ENCODE measurements at places on chromosomes 11 and 22. TPM values are rescaled to one million over a fixed set of nuclear protein-coding genes. Genes with fewer than 3 reads are reported as not detected.

The YPEL4 gene
- total RNA-seq = 4.4 TPM

The ELMOD1 gene
- not detected for total RNA-seq

DNA sequence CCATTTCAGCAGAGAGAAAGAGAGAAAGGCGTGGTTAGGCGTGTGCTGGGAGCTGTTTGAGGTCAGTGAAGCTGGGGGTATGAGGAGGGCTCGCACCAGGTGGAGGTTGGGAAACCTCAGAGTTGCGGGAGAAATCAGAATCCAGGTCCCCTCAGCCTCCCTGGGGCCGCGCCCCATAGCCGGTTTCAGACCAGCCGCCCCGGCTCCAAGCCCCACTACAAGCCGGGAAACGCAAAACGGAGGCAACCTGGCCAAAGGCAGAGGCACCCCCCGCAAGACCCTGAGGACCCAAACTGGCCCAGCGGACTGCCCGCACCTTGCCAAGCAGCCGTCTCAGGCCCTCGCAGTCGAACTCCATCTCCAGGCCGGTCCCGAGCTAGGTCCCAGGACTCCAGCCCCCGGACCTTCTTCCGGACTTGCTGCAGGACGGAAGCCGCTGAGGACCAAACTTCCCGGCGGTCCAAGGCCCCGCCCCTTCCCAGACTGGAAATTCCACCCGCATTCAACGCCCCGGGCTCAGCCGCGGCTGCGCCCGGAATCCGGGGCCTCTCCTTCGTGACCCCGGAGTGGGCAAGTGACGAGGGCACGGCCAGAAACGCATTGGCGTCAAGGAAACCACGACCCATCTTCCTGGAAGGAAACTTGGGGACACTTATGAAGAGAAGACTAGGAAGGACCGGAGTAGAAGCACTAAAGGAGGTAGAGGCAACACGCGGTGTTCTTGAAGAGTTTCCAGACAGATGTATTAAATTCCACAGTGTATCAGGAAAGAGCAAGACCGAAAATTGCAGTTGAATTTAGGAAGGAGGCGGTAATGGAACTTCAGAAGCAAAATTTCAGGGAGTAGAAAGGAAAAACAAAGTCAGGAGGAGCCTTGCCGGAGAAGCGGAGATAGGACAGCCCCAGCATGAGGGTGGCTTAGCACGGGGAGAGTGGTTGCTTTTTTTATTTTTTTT, at the start of gene UEVLD:
UEVLD (minus strand) TSS at position 438 of the 956 bp plus-strand sequence; CDS start at position 358, 80 bp downstream.
- DNase-seq = peak; percentile 87

- DNase-seq = no peak
Measured at GRCh38 chr11:120923866-120924508, 99.9 kb upstream of the TBCEL start.

GRCh38 chr22:32339190-32340012, 18.3 kb upstream of the RFPL3 start:
- no peak for DNase-seq

DNA sequence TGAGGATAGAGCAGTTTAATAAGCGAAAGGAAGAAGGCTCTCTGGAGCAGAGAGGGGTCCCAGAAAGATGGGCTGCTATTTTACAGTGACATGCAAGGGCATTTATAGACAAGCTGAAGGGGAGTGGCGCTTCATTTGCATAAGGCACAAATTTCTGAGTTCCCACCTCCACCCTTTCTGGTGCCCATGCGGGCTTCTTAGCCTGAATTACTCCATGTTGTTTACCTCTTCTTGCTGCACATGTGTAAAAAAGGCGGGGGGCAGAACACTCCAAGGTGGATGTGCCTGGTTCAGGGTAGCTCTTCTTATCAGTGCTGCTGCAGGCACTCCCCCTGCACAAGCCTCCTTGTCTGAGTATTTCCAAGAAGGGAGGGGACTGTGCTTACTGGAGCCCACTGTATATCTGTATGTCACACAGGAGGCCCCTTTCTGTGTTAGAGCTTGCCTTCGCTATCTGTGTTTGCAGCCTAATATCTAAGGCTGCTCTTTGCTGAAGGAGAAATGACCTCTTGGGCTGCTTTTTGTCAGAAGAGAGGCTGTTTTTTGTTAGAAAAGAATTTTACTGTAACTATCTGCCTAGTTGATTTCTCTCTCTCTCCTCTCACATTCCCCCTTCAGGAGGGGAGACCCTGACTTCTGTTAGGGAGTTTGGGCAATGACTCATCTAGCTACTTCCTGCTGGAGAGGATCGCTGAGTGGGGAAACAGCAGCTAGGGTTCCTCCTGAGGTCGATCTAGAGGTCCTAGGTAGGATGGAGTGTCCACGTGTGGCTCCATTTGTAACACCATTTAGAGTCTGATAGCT, 1057.0 kb upstream of the CNTN5 start:
- no peak for DNase-seq

The RPS6KB2 gene
- total RNA-seq = 32.3 TPM

- DNase-seq = no peak
Measured at GRCh38 chr22:30312053-30312452, 14.7 kb downstream of the TBC1D10A start.

- DNase-seq = no peak
Measured at GRCh38 chr11:92397221-92397755, 172.7 kb downstream of the FAT3 start.

- DNase-seq = no peak
Measured at GRCh38 chr11:95304777-95305176, 73.8 kb upstream of the SESN3 start.

The CCND1 gene
- total RNA-seq = 19.2 TPM

DNA sequence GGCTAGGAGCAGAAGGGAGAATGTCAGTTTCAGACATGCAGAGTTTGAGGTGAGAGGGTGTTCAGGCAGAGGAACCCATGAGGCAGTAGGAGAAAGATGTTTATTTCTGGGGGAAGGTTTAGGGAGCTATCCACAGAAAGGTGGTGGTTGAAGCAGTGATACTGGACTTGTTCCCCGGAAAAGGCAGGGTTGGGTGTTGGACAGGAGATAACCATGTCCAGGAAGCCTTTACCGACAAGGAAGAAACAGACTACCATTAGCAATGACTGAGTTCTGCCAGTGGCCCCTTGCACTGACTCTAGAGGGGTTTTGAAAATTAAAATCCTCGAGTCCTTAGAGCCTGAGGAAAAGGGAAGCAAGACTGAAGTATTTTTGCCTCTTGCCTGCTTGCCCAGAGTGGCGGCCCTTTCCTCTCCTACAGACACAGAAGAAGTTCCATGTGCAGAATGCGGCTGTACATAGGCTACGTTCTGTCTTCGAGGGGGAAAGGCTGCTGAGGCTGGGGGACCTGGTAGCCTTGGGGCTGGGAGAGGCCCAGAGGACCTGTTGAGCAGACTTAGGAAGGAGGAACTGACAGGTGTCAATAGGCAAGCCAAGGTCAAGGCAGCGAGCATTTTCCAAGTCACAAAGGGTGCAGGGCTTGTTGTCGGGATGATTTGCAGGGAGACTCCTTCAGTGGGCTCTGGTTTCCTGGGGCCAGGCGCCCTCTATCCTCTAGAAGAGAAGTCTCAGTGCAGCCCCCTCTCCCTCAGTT, 146.7 kb downstream of the LDLRAD3 start:
- no peak for DNase-seq

The SEPTIN5 gene
- 39.9 TPM for total RNA-seq

Measured in ovary (tissue), 10 donors.